Kasumi-1 (cell line): ENCODE measurements at places on chromosomes 12 and 14.
A peak's percentile ranks its signal among the peaks of the same experiment; 100 is the strongest.

DNA sequence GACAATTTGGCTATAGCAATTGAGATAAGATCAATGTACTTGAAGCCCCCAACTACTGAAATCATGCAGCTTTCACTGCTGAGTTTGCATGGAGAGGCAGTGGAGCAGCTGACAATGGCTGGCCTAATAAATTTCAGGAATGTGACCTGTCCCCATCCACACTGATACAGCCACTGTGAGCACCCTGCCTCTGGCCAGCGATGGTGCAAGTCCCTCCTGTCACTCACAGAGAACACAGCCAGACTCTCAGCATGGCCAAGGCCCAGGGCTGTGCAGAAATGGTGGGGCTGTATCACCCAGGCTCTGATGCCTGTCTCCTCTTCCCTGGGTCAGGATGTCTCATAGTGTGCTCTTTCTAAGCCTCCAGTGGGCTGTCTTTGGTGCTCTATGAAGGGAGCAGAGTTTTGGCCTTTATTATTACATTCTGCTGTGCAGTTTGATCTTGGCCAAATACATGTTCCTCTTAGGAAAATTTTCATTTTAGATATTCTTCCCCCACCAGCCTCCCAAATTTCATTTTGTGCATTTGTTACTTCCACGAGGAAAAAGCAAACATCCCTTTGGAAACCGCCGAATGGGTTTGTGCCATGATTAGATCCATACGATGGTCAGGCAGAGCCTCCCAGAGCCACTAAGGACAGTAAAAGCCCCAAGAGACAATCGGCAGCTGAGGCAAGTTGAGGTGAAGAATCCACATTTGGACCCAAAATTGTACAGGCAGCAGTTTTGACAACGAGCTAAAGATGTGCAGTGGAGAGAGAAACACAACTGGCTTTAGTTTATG lies 85.1 kb upstream of the WSCD2 start:
- DNase-seq = no peak

- no peak for DNase-seq
These were observed 15.1 kb downstream of the CPNE8 start for GRCh38 chr12:38890102-38890855.

DNA sequence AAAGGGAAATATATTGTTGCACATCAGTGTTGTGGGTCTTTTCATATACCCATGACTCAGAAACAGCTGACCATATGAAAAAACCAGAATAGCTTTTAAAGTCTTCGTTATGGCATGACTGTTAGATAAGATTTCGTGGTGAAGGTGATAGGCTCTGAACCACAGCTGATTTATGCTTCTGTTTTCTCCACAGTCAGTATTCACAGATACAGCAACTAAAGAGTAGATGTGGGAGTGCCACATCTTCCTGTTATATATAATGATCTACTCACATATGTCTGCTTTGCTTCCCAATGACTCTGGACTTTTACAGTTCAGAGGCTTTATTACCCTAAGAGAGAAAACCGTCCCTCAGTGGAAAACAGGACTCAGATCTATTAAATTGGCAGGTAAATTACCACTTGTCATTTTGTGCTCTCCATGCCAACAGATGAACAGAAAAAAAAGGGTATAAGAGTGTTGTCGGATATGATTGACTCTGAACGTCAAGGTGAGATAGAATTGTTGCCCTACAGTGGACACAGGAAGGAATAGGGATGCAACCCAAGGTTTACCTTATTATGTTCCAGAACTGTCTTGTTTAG lies 1037.1 kb downstream of the GALC start:
- no peak for DNase-seq

GRCh38 chr14:99755068-99755405 lies 38.2 kb upstream of the EML1 start:
- DNase-seq = no peak

GRCh38 chr14:82122655-82123054 lies 589.0 kb upstream of the SEL1L start:
- DNase-seq = no peak

DNA sequence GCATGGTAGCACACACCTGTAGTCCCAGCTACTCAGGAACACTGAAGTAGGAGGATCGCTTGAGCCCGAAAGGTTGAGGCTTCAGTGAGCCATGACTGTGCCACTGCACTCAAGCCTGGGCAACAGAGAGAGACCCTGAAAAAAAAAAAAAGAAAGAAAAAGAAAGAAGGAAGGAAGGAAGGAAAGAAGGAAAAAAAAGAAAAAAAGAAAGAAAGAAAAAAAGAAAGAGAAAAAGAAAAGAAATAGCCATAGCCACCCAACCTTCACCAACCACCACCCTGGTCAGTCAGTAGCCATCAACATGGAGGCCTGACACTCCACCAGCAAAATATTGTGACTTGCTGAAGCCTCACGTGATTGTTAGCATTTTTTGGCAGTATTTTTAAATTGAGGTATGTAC lies 21.4 kb upstream of the TMEM263 start:
- DNase-seq = no peak

DNA sequence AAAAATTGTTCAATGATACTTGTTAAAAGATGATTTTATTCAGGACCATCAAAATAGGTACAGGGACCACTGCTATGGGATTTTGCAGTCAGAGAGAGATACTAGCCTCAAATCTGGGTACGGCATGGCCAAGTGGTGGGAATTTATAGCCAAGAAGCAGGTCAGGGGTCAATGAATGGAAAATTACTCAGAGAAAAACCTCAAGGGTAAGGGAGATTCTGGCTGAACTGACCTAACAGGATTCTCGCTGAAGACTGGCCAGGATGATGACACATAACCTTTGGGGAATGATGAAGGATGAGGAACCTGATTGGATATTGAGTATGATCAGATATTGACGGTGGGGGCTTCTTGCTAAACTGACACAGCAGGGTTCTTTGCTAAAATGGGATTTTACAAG lies 32.7 kb downstream of the DEPDC4 start:
- DNase-seq = no peak

GRCh38 chr14:89477391-89477790 lies 60.4 kb upstream of the FOXN3 start:
- no peak for DNase-seq

GRCh38 chr14:100664841-100665510 lies 61.7 kb upstream of the DLK1 start:
- DNase-seq = no peak

GRCh38 chr12:111773801-111774551 lies 7.2 kb downstream of the ALDH2 start:
- no peak for DNase-seq

GRCh38 chr14:103362780-103363179 lies 22.4 kb upstream of the MARK3 start:
- DNase-seq = peak; percentile 25

DNA sequence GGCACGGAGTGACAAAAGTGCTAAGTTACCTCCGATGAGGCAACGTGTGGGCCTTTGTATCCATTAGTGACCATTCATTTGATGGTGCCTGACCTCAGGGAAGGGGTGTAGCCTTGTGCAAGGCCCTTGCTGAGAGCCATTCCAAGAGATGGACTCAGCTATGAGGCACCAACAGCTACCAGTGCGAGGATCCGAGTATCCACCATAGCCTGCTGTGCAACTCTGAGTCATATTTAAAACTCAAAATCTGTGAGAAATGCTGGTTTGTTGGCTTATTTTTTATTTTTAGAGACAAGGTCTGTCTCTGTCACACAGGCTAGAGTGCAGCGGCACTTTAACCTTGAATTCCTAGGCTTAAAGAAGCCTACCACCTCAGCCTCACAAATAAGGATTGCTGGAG lies 25.1 kb upstream of the WNK1 start:
- no peak for DNase-seq

DNA sequence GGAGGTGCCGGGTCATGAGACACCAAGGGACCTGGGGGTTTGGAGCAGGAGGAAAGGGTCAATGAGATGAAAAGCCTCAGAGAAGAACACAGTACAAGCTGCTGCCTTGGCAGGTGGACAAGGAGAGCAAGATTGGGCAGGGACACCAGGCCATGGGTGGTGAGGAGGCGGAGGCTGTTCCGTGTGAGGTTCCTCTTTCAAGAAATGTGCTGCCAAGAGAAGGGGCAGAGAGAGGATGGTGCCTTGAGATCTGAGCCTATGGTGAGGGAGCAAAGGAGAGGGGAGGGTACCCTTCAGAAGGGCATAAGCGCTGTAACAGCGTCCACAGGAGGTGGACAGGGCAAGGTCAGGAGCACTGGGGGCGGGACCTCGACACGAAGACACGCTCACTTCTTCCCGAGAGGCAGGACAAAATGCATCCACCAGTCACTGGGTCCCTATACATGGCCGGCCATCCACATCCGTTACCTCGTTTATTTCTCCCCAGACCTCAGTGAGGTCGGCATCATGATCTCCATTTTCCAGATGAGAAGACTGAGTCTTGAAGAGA lies 100.2 kb downstream of the B4GALNT3 start:
- DNase-seq = peak; percentile 5

- no peak for DNase-seq
These were observed 282.5 kb upstream of the NOS1 start for GRCh38 chr12:117643971-117644370.

DNA sequence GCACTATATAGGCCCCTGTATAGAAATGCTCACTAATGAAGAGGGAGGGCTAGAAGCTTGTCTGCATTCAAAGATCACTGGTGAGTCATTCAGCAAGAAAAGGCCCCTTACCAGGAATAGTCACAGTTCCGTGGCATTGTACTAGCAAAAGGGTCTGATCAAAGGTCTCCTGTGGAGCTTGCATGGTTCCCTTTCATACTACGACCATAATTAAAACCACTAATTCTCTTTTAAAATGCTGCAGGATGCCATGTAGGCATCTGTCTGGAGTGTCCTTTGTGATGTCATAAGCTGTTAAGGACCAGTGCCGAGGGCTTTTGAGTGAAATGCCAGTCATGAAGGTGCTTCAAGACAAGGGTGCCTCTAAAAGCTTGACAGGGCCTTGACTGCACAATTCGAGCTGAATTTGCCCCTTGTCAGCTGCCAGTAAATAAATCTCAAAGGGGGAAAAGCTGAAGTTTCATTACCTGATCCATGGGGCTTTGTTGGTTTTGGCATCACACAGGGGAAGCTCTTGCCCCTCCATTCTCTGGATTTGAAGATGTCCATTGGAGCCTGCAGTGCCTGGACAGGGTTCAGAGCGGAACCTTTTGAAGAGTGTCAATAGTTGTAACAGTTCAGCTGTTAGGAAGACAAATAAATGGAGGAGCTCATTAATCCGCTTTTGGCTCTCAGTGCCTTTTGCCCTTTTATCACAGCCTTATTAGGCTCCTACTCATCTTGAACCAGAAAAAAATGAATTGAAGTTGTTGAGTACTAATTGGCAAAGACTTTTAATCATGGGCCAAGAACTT lies 69.1 kb downstream of the TMEM260 start:
- DNase-seq = no peak

DNA sequence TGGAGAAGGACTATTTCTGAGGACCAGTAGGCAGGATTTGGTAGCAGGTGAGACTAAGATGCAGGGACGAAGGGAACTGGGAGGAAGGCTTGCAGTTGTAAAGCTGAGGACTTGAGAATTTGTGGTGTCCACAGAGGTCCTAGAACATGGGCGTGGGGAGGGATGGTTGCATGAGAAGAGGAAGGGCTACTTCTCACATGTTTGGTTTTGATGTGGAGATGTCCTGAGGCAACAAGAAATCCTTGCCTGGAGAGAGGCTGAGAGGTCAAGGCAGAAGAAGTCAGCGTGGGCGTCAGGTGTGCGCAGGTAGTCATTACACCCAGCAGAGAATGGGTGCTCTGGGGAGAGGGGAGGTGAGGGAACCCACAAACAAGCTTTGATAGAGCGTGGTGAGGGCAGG lies 5.7 kb upstream of the RABGGTA start:
- DNase-seq = no peak

DNA sequence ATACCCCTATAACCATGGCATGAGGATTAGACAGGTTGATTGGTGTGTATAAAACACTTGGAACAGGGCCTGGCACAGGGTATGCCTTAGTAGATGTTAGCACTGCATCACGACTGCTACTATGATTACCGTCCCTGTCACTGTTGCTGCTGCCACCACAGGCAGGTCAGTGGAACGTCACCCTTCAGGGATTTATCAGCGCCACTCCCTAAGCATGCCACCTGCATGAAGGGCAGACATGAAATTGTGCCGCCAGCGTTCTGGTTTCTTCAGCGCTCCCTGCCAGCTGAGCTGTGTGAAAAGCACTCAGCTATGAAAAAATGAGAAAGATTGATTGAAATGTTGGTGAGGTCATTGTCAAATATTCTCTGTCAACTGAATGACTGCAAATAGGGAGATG lies 477.0 kb downstream of the DPF3 start:
- DNase-seq = peak; percentile 44

- DNase-seq = no peak
These were observed 16.0 kb upstream of the SERPINA4 start for GRCh38 chr14:94545131-94545841.

DNA sequence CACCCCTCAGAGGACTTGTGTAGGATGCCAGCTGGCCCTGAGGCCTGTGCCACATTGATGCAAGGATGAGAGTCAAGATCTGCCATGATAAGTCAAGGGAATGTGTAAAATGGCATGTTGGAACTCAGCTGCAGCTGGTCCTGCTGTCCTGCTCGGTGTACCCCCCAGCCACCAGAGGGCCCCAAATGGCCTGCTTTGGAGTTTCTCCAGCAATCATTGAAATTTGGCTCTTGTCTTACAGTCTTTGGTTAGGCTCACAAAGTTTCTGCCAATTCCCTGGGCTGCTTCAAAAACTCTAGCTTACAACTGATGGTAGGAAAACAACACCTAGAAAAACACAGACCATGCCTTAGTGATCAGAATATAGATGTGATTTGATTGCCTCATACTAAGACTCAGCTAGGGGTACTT lies 76.8 kb downstream of the HSD17B6 start:
- peak; percentile 59 for DNase-seq

- DNase-seq = no peak
These were observed 99.2 kb downstream of the SLC41A2 start for GRCh38 chr12:104858611-104859543.

GRCh38 chr12:117827660-117828059 lies 141.1 kb downstream of the KSR2 start:
- no peak for DNase-seq

DNA sequence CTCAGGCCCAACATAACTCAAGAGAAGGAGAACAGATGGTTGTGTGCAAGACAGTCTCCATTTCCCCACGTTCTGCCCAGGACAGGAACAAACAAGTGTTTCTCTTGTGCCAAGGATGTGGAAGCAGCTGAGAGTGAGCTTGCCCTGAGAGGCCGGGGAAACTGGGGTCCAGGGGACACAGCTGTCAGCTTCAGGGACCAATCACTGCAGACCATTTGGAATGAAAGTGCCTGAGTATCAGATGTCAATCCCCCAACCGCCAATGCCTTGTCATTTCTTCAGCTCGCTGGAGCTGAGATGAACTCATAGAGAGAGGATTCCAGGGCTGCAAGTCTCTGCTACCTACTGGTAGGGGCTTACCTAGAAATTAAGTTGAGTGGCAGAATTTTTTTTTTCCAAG lies 71.9 kb upstream of the METAP2 start:
- DNase-seq = no peak

DNA sequence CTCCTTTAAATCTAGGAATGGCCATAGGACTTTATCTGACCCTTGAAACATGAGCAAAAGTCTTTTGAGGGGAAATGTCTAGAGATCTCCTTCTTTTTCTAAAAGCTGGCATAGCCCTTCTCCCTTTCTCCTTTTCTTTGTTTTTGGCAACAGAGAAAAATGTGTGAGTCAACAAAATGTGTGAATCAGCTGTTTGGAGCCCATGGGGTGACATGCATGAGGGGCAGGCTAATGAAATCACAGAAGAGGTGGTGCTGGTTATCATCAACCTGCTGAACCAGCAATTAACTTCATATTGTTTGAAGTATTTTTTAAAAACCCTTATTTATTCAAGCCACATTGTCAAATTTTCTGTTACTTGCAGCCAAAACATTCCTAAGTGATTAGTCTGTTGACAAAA lies 132.3 kb downstream of the CCDC59 start:
- DNase-seq = no peak
